ENCODE measurements at places on chromosomes 1 and 21. TPM values are rescaled to one million over a fixed set of nuclear protein-coding genes. Genes with fewer than 3 reads are reported as not detected.

- H3K27me3 ChIP-seq, result no peaks in the 10 kb centered on the region
- no peak overlapping the region for H3K4me3 ChIP-seq
- H3K36me3 ChIP-seq, result no peaks in the 10 kb centered on the region
- no peaks in the 10 kb centered on the region for H3K4me1 ChIP-seq
- no peak overlapping the region for H3K27ac ChIP-seq
These were observed 1007.4 kb downstream of the TTLL7 start for GRCh38 chr1:82991569-82991968.

DNA sequence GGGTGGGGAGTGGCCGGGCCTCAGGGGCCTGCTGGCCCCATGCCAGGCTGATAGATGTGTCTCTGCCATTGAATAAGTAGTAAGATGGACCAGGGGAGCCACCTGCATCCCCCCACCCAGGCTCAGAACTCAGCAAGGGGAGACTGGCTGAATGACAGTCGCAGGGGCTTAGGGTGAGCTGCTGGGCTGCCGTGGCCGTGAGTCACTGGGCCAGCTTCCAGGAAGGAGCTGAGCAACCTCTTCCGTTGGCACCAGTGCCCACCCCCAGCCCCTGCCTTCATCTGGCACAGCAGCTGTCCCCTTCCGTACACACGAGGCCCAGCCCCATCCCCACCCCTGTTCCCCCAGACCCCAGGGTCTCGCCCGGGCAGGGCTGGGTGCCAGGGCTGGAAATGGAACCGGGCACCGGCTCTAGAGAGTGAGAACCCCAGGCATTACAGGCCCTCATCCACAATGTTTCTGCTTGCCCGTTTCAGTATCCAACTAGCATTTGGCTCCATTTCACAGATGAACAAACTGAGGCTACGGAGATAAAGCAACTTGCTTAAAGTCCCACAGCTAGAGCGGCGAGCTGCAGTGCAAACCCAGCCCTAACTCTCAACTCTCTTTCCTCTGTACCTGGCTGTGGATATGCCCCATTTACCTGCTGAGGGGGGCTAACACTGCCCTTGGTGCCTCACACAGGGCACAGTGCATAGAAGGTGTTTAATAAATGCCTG, 10.2 kb downstream of the WNT4 start:
- H3K27me3 ChIP-seq, result no peaks in the 10 kb centered on the region
- no peak overlapping the region for H3K4me3 ChIP-seq
- H3K36me3 ChIP-seq, result no peaks in the 10 kb centered on the region
- H3K27ac ChIP-seq, result no peak overlapping the region
- DNase-seq, result no peak

DNA sequence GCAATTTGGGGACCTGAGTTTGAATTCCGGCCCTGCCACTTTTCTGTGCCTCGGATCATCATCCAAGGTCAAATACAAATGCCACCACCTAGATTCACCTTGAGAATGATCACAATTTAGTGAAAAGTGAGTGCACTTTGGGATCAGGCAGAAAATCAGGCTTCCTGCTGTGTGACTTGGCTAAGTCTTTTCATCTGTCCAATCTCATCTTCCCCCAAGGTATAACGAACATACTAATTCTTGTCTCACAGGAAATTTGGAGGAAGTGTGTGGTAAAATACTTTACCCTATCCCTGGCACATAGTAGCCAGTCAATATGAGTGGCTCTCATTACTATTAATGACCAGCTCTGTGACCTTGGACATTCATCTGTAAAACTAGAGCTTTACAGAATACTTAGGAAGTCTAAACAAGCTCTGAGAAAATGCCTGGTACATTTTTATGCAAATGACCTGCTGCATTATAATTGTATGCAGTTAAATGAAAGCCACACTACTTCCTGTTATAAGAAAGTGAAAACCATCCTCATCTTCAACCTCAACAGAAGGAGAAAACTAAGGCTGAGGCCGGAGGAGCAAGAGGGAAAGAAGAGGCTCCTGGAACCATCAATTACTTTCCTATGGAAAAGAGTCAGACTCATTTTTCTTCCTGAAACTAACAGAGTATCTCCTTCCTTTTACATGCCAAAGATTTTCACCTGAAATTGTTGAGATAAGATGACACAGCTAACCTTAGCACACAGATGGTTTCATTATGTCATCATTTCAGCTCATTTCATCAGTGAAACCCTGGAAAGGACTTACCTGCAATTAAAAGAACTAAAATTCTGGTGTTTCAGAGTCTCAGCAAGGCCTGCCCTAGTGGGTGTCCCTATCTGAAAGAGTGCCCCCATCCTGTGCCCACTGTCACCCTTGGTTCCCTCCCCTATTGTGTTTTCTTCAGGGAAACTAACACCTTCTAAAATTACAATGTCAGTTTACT, 32.6 kb upstream of the RGS8 start:
- no peaks in the 10 kb centered on the region for H3K4me1 ChIP-seq
- no peaks in the 10 kb centered on the region for H3K27me3 ChIP-seq
- no peak for DNase-seq
- no peak overlapping the region for H3K4me3 ChIP-seq
- H3K27ac ChIP-seq, result no peak overlapping the region
- H3K36me3 ChIP-seq, result no peaks in the 10 kb centered on the region

DNA sequence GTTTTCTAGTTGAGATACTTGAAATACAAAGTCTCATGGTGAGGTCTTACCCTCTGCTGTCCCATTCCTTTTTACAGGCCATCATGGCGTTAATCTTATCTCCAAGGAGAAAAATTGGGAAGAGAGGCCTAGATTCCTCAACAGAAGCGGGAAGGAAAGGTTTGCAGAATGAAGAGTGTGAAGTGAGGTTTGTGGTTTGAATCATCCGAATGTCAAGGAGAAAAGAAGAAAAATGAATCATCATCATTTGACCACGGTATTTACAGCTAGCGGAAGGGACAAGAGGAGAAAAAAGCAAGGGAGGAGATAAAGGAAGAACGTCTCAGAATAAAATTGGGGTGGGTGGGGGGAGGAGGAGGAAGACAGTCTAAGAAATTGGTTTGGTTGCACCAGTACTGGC, 935 bp upstream of the COG2 start:
- H3K4me1 ChIP-seq, result peaks cover 34% of the 10 kb centered on the region
- H3K36me3 ChIP-seq, result peaks cover under 1% of the 10 kb centered on the region
- H3K4me3 ChIP-seq, result no peak overlapping the region

DNA sequence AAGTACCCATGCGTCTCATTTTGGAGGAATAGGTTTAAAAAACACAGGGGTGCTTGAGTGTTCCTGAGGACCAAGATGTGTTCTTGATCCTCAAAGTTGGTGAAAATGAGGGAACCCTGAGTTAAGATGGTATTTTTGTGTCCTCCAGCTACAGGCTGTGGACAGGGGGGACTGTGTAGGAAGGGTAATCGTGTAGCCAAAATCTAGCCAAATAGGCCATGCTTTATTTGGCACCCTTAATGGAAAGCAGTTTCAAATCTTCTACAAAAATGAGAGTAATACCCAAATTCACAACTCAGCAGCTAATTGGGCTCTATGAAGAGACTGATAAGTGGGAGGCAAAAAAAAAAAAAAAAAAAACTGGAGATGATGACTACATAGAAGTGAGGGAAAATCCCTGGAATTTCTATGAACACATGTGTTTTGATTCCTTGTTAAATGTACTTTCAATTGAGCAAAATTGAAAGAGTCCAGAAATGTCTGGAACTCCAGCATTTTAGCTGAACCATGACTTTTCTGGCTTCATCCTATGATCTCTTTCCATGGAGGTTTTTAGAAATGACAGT, 470 bp downstream of the HSD11B1 start:
- peak overlapping the region; percentile 91 for H3K27ac ChIP-seq

GRCh38 chr1:226126824-226127569, 59.5 kb downstream of the ACBD3 start:
- no peak for DNase-seq
- H3K4me1 ChIP-seq, result peaks cover 8% of the 10 kb centered on the region
- H3K36me3 ChIP-seq, result no peaks in the 10 kb centered on the region
- H3K27ac ChIP-seq, result no peak overlapping the region
- no peak overlapping the region for H3K4me3 ChIP-seq

DNA sequence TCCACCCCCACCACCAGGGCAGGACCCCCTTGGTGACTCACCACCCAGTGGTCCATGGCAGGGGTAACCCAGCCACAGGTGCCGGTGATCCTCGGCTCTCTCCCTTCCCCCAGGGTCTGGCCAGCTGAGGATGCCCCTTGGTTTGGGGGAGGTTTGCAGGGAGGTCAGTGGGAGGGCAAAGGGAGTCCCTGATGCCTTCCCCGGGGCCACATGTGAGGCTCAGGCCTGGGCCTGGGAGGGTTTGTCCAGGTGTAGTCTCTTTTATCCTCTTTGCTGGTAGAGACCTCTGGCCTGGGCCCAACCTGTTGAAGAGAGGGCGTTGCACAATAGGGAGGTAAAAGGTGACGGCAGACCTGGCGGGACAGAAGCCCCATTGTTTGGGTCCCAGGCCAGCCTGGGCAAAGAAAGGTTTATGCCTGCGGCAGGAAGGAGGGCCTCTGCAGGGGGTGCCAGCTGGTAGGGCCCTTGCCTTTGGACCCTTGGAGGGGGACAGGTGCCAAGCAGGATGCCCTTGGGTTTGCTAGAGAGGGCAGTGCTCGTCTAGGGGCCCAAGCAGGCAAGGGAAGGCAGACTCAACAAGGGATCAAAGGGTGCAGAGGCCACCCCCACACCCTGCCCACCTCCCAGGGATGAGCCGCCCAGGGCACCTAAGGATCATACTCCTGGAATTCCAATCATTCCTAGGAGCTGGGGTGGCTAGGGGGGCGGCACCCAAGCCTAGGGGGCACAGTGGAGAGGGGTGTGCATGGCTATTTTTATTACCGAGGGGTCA, 760 bp upstream of the TINAGL1 start:
- H3K27me3 ChIP-seq, result no peaks in the 10 kb centered on the region
- DNase-seq, result no peak
- no peak overlapping the region for H3K4me3 ChIP-seq
- no peaks in the 10 kb centered on the region for H3K36me3 ChIP-seq
- H3K27ac ChIP-seq, result peak overlapping the region; percentile 38
- H3K4me1 ChIP-seq, result peaks cover 6% of the 10 kb centered on the region

DNA sequence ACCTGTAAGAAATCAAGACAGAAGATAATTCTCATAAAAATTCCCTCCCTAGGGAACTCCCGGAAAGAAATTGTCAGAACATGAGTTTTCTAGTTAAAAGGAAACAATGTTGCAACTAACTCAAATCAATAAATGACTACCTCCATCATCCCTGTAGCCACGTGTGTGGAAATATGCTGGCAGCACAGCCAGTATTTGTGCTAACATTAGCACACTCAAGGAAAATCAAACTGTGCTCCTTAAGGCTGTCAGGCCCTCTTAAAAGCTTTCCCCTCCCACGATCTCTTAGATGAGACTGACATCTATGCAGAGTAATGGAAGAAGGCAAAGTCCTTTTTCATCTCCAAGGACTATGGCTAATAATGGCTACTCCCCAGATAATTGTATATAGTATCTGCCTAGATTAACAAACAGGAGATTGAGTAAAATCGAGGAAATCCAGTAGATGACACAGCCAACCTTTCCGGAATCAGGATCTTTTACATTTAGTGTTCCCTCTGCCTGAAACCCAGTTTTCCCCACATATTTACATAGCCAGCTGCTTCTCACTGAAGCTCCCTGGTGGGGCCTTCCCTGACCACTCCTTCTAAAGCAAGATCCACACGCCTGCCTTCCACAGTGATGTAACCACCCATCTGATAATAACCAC, 50.9 kb upstream of the NR5A2 start:
- no peak overlapping the region for H3K4me3 ChIP-seq
- no peaks in the 10 kb centered on the region for H3K4me1 ChIP-seq
- no peaks in the 10 kb centered on the region for H3K36me3 ChIP-seq
- DNase-seq, result no peak
- H3K27ac ChIP-seq, result peak overlapping the region; percentile 55

DNA sequence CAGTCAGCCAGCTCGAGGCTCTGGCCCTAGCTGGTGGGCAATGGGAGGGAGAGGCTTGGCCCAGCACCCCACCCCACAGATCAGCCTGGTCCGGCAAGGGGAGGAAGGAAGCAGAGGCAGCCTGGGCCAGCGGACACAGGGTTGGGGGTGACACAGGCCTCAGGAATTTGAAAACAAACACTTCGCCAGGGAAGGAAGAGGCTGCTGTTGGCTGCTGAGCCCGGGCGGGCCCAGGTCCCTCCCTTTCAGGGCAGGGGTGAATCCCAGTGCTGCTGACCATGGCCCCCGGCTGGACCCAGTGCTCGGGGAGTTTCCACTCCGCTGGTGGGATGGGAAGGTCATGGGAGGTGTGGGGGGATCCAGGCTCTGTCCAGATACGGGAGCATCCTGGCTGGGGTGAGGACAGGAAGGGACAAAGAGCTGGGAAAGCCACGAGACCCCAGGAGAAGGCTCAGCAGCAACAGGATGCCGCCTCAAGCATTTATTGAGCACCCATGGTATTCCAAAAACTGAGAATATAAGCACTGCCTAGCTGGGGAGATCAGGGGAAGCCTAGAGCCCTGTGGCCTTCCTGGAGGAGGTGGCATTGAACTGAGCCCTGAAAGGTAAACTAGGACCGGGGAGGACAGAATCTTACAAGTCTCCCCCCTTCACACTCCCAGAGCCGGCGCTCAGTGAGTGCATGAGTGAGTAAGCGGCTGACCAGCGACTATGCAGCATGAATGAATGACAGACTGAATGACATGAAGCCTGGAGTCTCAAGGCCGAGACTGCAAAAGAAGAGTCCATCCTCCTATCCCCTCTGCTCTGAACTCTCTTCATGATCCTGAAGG, 26.2 kb upstream of the EPHA2 start:
- no peaks in the 10 kb centered on the region for H3K36me3 ChIP-seq
- H3K4me1 ChIP-seq, result peaks cover 67% of the 10 kb centered on the region
- peak; percentile 57 for DNase-seq

GRCh38 chr1:153030895-153031294, at the start of gene SPRR1B:
SPRR1B (plus strand) TSS chr1:153031203; CDS start chr1:153032346, 1,143 bp downstream.
- no peak for DNase-seq
- no peak within 1 kb of the TSS for H3K27ac ChIP-seq
- no peaks in the 10 kb centered on the region for H3K36me3 ChIP-seq

DNA sequence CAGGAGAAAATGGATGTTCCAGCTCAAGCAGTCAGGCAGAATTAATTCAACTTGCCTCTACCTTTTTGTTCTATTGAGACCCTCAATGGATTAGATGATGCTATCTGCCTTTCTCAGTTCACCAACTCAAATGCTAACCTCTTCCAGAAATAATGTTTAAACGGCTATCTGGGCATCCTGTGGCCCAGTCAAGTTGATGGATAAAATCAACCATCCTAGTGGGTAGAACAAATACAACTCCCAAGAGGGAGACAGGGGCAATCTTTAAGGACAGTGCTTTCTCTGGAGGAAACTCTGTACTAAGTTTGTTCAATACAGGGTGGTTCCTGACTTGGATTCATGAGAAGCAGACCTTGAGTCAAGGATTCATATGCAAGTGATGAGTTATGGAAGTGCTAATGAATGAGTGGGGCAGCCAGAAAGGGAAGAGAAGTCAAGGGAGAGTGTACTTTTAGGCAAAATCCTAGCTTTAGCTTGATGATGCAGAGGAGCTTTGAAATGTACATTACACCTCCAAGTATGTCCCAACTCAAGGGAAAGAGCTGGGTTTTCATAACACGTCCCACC, 49.4 kb upstream of the COG2 start:
- H3K27ac ChIP-seq, result no peak overlapping the region
- no peaks in the 10 kb centered on the region for H3K36me3 ChIP-seq
- H3K4me1 ChIP-seq, result no peaks in the 10 kb centered on the region
- no peak for DNase-seq
- no peak overlapping the region for H3K4me3 ChIP-seq

GRCh38 chr1:109948285-109948630, 36.3 kb upstream of the AHCYL1 start:
- H3K36me3 ChIP-seq, result no peaks in the 10 kb centered on the region
- no peak overlapping the region for H3K4me3 ChIP-seq
- H3K27ac ChIP-seq, result peak overlapping the region; percentile 9
- no peaks in the 10 kb centered on the region for H3K27me3 ChIP-seq
- peaks cover 11% of the 10 kb centered on the region for H3K4me1 ChIP-seq

CD1B gene
- total RNA-seq, result not detected

TNFRSF1B gene
- total RNA-seq, result 16.9 TPM

RGS13 gene
- total RNA-seq, result under 0.01 TPM

S100A14 gene
- 1.7 TPM for total RNA-seq

HTR6 gene
- not detected for total RNA-seq

GPR37L1 gene
- under 0.01 TPM for total RNA-seq

SLC16A4 gene
- 1.8 TPM for total RNA-seq

Measured in liver (tissue), 10 donors.